CD8-positive, alpha-beta memory T cell (primary cell): ENCODE measurements at places on chromosomes 7 and 10. TPM values are rescaled to one million over a fixed set of nuclear protein-coding genes. Genes with fewer than 3 reads are reported as not detected.

Gene UBE2H
- total RNA-seq, result 21.5 TPM

Gene NOS3
- 9.9 TPM for total RNA-seq

Gene SUN3
- not detected for total RNA-seq

Gene CNNM1
- total RNA-seq, result 0.11 TPM

Gene FAM25G
- total RNA-seq, result not detected

Gene RASSF4
- total RNA-seq, result 2.8 TPM

Gene NRAP
- not detected for total RNA-seq

DNA sequence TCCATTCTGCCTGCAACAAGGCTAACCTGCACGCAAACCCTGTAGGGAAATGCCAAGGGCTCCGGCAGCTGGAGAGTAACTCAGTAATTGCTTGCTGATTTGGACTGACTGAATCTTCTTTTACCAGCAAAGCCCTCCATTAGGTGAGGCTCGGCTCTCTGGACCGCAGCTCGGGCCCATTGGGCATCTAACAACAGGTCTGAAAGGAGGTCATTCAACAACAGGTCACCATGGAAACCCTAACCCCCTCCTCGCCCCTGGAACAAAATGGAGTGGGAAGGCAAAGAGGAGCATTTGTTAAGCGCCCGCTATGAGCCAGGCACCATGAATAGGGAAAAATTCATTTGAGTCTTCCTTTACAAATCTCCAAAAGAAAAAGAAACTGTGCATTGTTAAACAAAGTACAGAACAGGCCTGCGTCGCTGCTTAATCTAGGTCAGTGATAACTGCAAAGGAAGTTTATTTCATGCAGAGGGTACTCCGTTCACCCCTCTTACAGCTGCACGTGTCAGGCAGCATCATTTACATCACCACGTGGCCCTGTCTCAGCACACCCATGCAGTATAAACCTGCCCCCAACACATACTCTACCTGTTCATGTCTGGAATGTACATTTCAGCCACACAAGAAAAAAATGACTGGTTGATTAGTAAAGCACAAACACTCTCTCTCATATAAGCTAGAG lies 248.8 kb upstream of the NEBL start:
- no peak overlapping the region for H3K4me3 ChIP-seq
- no peaks in the 10 kb centered on the region for H3K27me3 ChIP-seq
- no peak overlapping the region for H3K27ac ChIP-seq
- no peak for DNase-seq
- H3K4me1 ChIP-seq, result no peaks in the 10 kb centered on the region
- no peaks in the 10 kb centered on the region for H3K36me3 ChIP-seq

GRCh38 chr10:74104996-74105395 lies 45.6 kb downstream of the AP3M1 start:
- peaks cover 39% of the 10 kb centered on the region for H3K36me3 ChIP-seq
- DNase-seq, result no peak
- H3K4me1 ChIP-seq, result no peaks in the 10 kb centered on the region
- H3K27ac ChIP-seq, result no peak overlapping the region

DNA sequence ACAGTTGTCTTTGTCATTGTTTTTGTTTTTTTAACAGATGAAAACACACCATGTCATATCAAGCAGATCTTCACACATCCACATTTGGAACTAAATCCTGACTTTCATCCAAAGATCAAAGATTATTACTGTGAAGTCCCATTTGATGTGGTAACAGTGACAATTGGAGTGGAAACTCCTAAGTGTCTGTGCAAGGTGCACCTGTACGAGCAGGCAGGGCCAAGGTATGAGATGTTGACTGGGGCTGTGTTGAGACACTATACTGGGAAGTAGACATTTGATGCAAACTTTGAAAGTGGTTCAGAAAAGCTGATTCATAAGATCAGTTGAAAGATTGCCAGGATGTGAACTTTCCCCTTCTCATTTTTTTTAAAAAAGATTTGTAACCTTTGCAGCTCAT lies 152.3 kb downstream of the CPED1 start:
- no peak for DNase-seq
- H3K36me3 ChIP-seq, result no peaks in the 10 kb centered on the region
- H3K4me1 ChIP-seq, result no peaks in the 10 kb centered on the region
- no peaks in the 10 kb centered on the region for H3K27me3 ChIP-seq
- no peak overlapping the region for H3K27ac ChIP-seq

- H3K27me3 ChIP-seq, result no peaks in the 10 kb centered on the region
- H3K4me1 ChIP-seq, result no peaks in the 10 kb centered on the region
- no peak overlapping the region for H3K4me3 ChIP-seq
Observed at GRCh38 chr10:62250594-62251198, 17.9 kb downstream of the RTKN2 start.

GRCh38 chr10:132606031-132606491 lies 68.5 kb downstream of the INPP5A start:
- H3K27ac ChIP-seq, result no peak overlapping the region
- DNase-seq, result no peak
- H3K36me3 ChIP-seq, result no peaks in the 10 kb centered on the region

- H3K27me3 ChIP-seq, result no peaks in the 10 kb centered on the region
- H3K4me1 ChIP-seq, result no peaks in the 10 kb centered on the region
- DNase-seq, result no peak
- H3K36me3 ChIP-seq, result no peaks in the 10 kb centered on the region
- H3K27ac ChIP-seq, result no peak overlapping the region
Observed at GRCh38 chr10:131812736-131813604, 87.8 kb upstream of the PPP2R2D start.

- H3K27ac ChIP-seq, result no peak overlapping the region
- H3K4me3 ChIP-seq, result no peak overlapping the region
- H3K4me1 ChIP-seq, result peaks cover 19% of the 10 kb centered on the region
- no peaks in the 10 kb centered on the region for H3K36me3 ChIP-seq
- peaks cover 33% of the 10 kb centered on the region for H3K27me3 ChIP-seq
Observed at GRCh38 chr10:102413806-102414561, 4.6 kb downstream of the PSD start.

GRCh38 chr7:136146925-136147324 lies 169.8 kb upstream of the MTPN start:
- H3K27ac ChIP-seq, result no peak overlapping the region
- H3K36me3 ChIP-seq, result no peaks in the 10 kb centered on the region
- DNase-seq, result no peak
- no peaks in the 10 kb centered on the region for H3K27me3 ChIP-seq
- no peak overlapping the region for H3K4me3 ChIP-seq

- no peaks in the 10 kb centered on the region for H3K27me3 ChIP-seq
- H3K36me3 ChIP-seq, result no peaks in the 10 kb centered on the region
- DNase-seq, result no peak
- no peak overlapping the region for H3K4me3 ChIP-seq
- no peaks in the 10 kb centered on the region for H3K4me1 ChIP-seq
Observed at GRCh38 chr7:54995166-54995565, 23.7 kb upstream of the EGFR start.

DNA sequence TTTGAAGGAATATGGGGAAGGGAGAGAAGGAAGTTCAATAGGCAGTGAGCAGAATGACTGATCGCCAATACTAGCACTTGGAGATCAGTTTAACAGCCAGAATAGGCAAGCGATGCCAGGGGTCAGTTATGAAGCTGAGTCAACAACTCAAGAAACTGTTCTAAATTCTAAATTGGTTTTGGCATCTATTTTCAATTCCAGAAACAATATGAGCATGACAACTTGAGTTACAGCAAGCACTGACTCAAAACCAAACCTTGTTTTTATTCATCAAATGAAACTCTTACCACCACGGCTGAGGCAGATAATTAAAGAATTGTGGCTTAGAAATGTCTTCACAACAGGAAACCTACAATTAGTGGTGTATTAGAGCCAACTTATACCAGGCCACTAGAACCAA lies 180.5 kb upstream of the ASAH2 start:
- H3K36me3 ChIP-seq, result no peaks in the 10 kb centered on the region
- no peak for DNase-seq
- H3K27ac ChIP-seq, result no peak overlapping the region
- no peaks in the 10 kb centered on the region for H3K27me3 ChIP-seq
- H3K4me1 ChIP-seq, result peaks cover 14% of the 10 kb centered on the region

- no peaks in the 10 kb centered on the region for H3K4me1 ChIP-seq
- no peaks in the 10 kb centered on the region for H3K27me3 ChIP-seq
- no peak for DNase-seq
- H3K36me3 ChIP-seq, result no peaks in the 10 kb centered on the region
- H3K27ac ChIP-seq, result no peak overlapping the region
Observed at GRCh38 chr10:86284355-86285105, 82.1 kb downstream of the GRID1 start.

DNA sequence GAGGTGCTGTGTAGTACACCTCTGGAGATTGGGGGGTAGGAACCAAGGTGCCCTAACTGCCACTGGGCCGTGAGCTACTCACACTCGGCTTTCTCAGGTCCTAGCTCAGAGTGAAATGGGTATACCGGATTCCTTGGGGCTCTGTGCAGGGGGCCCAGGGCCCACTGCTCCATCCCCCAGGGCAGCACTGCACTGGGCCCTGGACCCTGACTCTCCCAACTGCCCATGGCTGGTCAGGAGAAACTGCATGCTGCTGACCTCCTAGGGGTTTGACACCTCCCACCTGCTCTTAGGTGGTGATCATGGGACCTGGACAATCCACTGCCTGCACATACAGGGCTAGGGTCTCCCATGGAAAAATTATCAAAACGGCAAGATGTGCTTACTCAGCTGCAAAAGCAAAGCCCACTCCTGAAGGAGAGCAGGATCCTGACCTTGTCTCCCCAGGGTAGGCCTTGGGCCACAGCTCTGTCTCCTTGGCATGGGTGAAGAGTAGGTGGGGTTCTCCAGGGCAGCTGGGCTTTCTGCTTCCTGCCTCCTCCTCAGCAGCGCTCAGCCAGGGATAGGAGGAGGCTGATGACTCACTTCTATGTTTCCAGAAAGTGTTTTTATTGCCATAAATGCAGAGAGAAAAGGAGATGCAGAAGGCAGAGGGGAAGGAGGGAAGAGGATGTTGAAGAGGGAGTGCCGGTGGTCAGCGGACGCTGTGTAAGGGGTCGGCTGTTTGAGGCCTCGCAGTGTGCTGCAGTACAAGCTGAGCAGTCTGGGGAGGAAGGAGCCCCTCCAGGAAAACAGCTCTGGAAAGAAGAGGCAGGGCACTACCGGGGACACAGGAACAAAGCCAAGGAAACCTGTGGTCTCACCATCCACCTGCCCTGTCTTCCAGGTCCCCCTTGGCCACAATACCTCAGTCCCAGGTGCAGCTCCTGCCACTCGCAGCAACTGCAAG lies 107.8 kb downstream of the ARHGAP22 start:
- H3K27ac ChIP-seq, result no peak overlapping the region
- no peaks in the 10 kb centered on the region for H3K4me1 ChIP-seq
- no peaks in the 10 kb centered on the region for H3K36me3 ChIP-seq
- no peaks in the 10 kb centered on the region for H3K27me3 ChIP-seq
- DNase-seq, result no peak
- no peak overlapping the region for H3K4me3 ChIP-seq

DNA sequence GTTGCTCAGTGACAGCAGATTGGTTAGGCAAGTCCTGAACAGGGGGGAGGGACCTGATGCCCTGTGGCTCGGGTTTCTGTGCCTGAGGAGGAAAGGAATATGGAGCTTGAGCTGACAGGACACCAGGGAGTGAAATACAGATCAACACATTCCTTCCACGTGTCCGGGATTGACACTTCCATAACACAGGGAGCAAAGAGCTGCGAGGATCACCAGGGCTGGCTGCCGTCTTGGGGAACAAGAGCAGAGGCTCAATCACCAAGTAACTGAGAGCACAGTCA lies 36.7 kb upstream of the EFCAB10 start:
- no peaks in the 10 kb centered on the region for H3K4me1 ChIP-seq
- peaks cover 20% of the 10 kb centered on the region for H3K36me3 ChIP-seq
- no peaks in the 10 kb centered on the region for H3K27me3 ChIP-seq
- no peak overlapping the region for H3K27ac ChIP-seq
- no peak overlapping the region for H3K4me3 ChIP-seq

GRCh38 chr10:29522061-29522855 lies 112.5 kb downstream of the SVIL start:
- H3K36me3 ChIP-seq, result peaks cover 23% of the 10 kb centered on the region
- no peaks in the 10 kb centered on the region for H3K27me3 ChIP-seq
- DNase-seq, result no peak
- H3K4me1 ChIP-seq, result no peaks in the 10 kb centered on the region

DNA sequence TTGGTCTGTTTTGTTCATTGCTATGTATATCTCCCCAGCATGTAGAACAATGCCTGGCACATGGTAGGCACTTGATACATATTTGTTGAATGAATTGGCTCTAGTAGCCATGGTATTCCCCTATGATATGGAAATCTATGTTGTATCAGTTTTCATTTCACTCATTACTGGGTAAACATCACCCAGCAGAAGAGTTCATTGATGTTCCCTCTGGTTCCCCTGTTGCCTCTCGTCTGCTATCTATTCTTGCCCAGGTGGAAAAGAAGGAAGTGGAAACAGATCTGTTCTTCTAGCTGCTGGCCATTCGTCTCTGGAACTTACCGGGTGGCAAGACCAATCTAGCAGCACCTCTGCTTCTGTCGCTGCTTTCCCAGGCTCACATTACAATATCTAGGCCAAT lies 71.5 kb downstream of the LRRC4 start:
- H3K36me3 ChIP-seq, result peaks cover 4% of the 10 kb centered on the region
- no peak overlapping the region for H3K4me3 ChIP-seq
- no peak overlapping the region for H3K27ac ChIP-seq
- DNase-seq, result no peak

GRCh38 chr7:46220066-46220630 lies 299.1 kb upstream of the IGFBP3 start:
- no peaks in the 10 kb centered on the region for H3K4me1 ChIP-seq
- H3K27ac ChIP-seq, result no peak overlapping the region
- DNase-seq, result no peak
- H3K36me3 ChIP-seq, result no peaks in the 10 kb centered on the region
- H3K27me3 ChIP-seq, result no peaks in the 10 kb centered on the region
- H3K4me3 ChIP-seq, result no peak overlapping the region

- peaks cover 90% of the 10 kb centered on the region for H3K27me3 ChIP-seq
- H3K4me3 ChIP-seq, result peak overlapping the region; percentile 66
- H3K4me1 ChIP-seq, result peaks cover 38% of the 10 kb centered on the region
- DNase-seq, result peak; percentile 57
Observed at GRCh38 chr7:27150568-27151340, 1.6 kb downstream of the HOXA3 start.

GRCh38 chr7:81186691-81187090 lies 267.8 kb upstream of the SEMA3C start:
- no peaks in the 10 kb centered on the region for H3K36me3 ChIP-seq
- H3K27ac ChIP-seq, result no peak overlapping the region
- DNase-seq, result no peak
- no peaks in the 10 kb centered on the region for H3K27me3 ChIP-seq
- H3K4me3 ChIP-seq, result no peak overlapping the region

- DNase-seq, result no peak
- no peaks in the 10 kb centered on the region for H3K27me3 ChIP-seq
- no peak overlapping the region for H3K27ac ChIP-seq
- H3K36me3 ChIP-seq, result no peaks in the 10 kb centered on the region
- H3K4me1 ChIP-seq, result no peaks in the 10 kb centered on the region
Observed at GRCh38 chr7:49294611-49295010, 370.3 kb downstream of the CDC14C start.

DNA sequence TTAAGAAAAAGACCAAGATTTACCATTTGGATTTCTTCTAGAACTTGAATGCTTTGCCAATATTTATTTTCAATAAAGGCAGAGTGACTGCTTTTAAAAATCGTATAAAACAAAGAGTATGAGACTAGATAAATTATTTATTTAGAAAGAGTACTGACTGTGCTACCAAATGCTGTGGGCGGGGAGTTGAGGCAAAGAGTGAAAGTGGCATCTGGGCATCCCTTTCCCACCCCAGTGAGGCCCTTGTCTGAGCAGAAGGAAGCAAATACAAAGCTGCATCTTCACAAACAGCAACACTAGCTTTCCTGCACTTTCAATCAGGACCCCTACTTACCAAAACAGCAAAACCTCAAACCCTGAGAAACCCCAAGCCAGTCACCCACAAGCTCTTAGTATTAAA lies 34.9 kb downstream of the ITGB1 start:
- H3K4me3 ChIP-seq, result no peak overlapping the region
- H3K27ac ChIP-seq, result no peak overlapping the region
- H3K36me3 ChIP-seq, result peaks cover 29% of the 10 kb centered on the region
- no peaks in the 10 kb centered on the region for H3K27me3 ChIP-seq
- DNase-seq, result no peak
